NCI-H748 treated with DMSO at 0.1 percent for 48 hours (cell line): ENCODE measurements at places on chromosomes 13 and 19.

GRCh38 chr13:48353590-48353989 is 50.0 kb downstream of the RB1 start:
- no peak for DNase-seq

DNA sequence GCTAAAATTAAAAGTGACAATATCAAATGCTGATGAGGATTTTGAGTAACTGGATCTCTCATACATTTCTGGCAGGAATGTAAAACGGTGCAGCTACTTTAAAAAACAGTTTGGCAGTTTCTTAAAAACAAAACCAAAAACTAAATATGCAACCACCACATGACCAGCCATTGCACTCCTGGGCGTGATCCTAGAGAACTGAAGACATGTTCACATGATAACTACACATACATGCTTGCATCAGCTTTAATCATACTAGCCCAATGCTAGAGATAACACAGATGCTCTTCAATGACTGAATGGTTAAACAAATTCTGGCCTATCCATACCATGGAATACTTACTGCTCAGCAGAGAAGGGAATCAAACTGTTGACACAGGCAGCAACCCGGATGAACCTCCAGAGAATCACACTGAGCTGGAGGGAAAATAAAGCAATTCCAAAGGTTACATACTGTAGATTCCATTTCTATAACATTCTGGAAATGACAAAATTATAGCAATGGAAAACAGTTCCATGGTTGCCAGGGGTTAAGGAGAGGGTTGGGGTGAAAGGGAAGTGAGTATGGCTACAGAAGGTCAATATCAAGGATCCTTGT is 25.5 kb upstream of the NAXD start:
- DNase-seq, result no peak

DNA sequence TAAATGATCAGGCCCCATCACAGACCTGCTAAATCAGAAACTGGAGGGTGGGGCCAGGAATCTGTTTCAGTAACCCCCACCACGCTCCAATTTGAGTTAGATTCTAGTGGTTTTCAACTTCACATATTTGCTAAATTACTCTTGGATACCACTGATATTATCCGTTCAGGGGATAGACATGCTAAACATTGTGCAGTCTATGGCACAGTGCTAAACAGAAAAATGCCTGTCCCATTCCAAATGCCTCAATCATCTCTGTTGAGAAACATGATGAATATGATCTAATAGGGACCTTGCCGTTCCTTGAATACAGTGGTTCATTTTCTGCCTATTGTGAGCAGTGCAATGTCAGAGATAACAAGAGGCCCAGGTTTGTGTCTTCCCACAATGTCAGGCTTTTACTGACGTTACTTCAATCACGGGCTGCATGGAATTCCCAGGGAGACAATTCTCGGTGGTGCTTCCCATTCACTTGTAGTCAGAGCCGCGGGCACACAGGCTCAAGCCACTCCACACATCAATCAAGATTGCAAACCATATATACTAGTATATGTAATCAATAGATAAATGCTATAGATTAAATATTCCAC is 52.7 kb downstream of the MYO16 start:
- DNase-seq, result no peak

DNA sequence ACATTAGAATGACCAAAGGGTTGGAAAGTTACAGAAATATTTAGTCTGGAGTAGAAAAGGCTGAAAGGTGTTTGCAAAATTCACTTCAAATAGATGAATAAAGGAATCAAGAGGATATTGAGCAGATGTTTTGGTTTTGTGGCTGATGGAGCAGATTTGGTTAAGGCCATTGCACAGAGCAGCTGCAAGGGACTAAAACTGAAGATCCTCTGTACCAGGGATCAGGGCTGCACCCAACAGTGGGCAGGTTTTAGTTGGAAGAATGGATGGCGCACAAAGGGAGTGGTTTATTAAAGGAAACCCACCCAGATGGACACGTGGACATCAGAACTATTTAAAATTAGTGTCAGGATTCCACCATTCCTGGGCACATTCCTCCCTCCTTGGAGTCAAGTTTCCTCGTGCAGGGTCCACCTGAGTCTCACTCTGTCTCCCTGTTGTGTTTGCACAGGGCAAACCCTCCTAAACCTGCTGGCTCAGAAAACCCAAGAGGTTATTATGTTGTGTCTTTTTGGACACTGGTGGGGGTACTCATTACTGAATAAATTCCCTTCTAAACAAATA is 9.2 kb upstream of the UBAC2 start:
- DNase-seq, result no peak

GRCh38 chr13:82947683-82948082 is 934.6 kb downstream of the SLITRK1 start:
- DNase-seq, result no peak

DNA sequence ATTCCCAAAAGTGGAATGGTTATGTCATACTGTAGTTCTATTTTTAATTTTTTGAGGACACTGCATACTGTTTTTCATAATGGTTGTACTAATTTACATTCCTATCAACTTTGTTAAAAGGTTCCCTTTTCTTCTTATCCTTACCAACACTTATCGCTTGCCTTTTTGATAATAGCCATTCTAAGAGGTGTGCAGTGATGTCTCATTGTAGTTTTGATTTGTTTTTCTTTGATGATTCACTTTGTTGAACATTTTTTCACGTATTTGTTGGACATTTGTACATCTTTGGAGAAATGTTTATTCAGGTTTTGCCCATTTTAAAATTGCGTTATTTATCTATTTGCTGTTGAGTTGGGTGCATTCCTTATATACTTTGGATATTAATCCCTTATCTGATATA is 188.8 kb upstream of the SPRY2 start:
- no peak for DNase-seq

DNA sequence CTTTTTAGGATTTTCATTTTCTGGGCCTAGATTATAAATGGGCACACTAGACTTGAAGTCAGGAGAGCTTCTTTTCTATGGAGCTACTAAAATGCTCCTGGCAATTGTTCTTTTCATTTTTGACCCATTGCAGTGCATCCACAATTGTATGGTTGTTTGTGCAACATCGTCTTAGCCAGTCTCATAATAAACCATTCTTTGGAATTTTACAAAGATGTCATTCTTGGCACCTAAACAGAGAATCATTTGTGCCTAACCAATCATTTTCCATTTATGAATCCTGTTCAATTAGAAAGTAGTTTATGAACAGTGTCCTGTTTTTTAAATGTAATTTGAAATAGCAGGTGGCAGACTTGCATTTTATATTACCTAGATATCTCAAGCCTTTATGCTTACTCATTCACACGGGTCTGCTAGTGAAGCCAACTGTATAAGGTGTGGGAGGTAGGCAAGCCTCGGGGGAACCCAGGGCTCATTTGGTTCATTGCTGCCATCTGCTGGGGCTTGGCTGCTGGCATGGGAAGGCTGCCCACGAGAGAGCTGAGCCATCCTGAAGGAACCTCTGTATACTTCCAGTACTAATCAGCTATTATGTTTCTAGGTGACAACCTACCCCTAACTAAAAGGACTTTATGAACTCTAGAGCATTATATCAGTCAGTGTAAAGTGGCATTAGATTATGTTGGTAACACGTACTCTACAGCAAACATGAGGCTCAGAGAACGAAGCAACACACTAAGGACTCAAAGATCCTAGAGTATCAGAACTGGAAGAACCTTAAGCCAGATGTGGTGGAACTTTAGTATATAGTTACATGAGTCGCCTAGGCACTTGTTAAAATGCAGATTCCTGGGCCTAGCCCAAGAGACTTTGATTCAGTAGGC is 60.0 kb downstream of the TPT1 start:
- DNase-seq, result no peak
